ENCODE measurements at places on chromosomes 4 and X.
A peak's percentile ranks its signal among the peaks of the same experiment; 100 is the strongest.

GRCh38 chr4:30802622-30803323, 82.6 kb downstream of the PCDH7 start:
- DNase-seq, result no peak

DNA sequence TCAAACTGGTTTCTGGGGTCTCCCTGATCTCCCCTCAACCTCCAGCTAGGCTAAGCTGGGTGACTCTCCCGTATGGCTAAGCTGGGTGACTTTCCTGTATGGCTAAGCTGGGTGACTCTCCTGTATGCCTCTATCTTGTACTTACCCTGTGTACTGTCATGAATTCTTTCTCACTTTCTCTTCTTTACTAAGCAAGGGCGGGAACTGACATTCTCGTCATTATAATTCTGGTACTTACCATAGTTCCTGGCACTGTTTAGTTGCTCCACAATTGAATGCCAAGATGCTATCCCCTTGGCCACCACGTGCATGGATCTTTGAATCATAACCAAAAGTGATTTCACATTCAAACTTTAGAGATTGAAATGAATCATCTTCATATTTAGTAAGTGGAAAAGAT, 8.8 kb downstream of the INTU start:
- DNase-seq, result no peak

DNA sequence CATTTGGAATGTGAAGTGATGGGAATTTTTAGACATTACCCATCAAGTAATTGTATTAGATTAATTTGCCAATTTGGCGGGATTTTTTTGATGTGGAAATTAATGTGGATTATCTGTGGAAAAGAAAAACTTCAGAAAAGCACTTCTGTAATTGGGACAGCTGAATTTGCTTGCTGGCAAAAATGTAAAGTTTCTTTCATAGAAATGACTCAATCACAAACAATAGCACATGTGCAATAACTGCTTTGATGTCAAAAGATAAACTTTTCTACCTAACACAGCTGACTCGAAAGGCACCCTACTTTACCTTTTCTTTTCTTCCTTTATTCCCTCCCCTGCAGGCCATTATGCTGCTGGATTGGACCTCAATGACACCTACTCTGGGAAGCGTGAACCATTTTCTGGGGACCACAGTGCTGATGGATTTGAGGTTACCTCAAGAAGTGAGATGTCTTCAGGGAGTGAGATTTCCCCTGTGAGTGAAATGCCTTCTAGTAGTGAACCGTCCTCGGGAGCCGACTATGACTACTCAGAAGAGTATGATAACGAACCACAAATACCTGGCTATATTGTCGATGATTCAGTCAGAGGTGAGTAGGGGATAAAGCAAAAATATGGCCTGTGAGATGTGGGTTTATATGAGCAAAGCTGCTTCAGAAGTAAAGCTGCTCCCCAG, 1.4 kb downstream of the AREG start:
- no peak for DNase-seq

DNA sequence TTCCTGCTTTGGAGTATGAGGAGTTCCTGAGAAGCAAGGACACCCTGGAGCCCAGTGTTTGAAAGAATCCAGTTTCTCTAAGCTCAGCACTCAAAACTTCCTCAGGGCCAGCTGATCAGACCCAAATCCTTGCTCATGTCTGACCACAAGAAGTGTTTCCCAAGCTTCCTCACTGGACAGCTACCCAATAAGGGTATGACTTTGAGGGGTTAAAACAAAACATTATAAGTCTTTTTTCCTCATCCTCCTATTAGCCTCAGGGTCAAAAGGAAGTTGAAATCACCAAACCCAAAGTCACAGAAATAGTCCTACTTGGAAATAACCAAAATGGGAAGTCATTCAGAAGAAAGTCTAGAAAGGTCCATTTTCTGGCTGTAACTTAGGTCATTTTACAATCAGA, 13.7 kb downstream of the ZBTB33 start:
- DNase-seq, result no peak

- DNase-seq, result no peak
These were observed 685 bp downstream of the RAB9B start for GRCh38 chrX:103831342-103831802.

- no peak for DNase-seq
These were observed 242.9 kb downstream of the DCLK2 start for GRCh38 chr4:150321113-150321512.

DNA sequence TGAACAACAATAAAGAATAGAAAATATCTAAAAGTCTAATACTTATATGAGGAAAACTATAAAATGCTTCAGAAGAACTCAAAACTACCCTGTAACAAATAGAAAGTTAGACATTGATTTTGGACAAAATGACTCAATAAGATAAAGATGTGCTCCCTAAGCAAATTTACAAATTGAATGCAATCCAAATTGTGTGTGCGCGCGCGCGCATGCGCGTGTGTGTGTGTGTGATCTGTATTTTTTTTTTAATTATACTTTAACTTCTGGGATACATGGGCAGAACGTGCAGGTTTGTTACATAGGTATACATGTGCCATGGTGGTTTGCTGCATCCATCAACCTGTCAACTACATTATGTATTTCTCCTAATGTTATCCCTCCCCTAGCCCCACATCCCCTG, 320.8 kb upstream of the INTU start:
- no peak for DNase-seq

DNA sequence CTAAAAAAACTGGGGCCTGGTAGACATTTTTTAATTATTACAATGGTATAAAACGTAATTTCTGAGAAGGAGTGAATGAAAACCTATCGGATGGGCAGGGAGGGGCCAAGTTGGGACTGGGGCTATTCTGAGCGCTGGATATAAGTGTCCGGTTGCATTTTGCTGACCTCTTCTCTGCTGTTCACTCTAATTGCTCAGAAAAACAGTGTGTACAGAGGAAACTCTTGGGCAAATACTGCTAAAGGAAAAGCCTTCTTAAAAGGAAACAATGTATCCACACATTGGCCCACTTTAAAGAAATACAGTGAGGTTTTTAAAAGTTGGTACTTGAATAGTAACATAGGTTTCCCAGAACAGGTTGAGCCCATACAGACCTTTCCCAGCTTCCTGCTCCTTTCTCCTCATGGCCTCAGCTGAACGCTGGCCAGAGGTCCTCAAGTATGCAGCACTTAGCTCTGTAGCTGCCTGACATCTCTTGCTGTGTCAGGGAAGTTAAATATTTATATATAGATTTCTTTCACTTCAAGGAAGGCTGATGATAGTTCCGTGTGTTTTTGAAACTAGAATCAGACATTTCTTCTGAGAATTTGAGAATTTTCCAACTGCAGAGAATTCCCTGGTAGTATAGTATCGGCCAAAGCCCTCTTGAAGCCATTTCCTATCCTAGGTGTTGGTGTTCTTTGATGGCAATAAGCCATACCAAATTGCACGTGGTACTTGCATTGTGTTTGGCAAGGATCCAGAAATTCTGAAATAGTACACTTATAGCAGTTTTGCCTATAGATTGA, 97.1 kb upstream of the SLC4A4 start:
- no peak for DNase-seq

- DNase-seq, result peak; percentile 31
These were observed 18.0 kb downstream of the ETDC start for GRCh38 chrX:135327299-135327698.

GRCh38 chr4:147749811-147750321, 18.0 kb downstream of the ARHGAP10 start:
- DNase-seq, result no peak

DNA sequence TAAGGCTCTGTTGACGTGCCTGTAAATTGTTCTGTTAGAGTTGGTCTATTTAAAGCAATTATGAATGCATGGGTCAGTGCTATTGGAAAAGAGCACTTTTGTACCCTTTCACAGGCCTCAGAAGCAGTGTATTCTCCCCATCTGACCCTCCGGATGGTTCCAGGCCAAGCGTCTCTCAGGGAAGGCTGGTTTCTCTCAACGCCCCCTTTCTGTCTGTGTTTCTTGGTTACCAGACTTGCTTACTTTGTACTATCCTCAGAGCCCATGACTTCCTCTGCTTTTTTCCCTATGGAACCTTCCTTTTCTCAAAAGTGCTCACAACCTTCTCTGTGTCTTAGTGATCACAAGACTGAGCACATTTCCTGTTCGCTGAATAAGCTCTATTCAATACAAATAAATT, 559.3 kb upstream of the ZFP42 start:
- DNase-seq, result no peak

GRCh38 chrX:13404364-13404763, 84.5 kb upstream of the ATXN3L start:
- no peak for DNase-seq

DNA sequence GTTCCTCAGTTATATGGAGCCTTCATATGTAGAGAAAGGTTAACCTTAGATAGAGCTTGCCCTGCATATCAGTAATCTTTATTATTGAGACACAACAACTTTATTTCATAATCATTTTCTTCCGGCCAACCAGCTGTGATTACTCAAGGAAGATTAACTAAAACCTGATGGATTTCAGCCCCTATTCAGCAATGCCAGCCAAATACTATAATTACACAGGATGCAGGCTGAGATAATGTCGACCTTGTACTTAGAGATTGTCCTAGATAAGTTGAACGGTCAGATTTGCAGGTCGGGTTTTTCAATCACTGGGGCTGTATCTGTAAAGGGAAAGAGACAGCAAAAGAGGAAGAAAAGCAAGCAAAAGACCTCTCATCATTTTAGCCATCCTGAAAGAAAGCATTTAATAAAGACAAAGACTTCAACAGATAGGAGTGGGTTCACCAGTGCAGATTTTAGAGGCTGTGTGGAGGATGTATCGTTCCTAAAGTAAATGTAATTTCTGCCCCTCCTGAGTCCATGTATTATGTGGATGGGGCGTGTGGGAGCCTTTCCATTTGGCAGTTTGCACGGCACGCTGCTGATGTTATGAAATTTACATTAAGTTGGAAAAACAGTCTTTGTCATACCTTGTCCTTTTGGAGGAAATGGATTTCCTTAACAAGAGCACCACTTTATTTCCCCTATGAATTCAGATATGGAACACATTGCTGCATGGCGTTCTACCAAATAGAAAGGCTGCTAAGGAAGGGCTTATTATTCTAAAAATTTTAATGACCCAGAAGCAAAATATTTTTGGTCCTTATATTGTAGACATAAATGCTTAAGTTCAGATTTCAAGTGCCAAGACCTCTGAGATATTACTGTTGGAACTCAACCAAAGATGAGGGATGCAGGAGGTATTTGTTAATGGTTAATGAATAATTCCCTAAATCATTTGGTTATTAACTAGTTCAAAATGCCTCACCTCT, 496.7 kb downstream of the SPRY1 start:
- no peak for DNase-seq

GRCh38 chr4:124030147-124030546, 633.6 kb downstream of the SPRY1 start:
- DNase-seq, result no peak

DNA sequence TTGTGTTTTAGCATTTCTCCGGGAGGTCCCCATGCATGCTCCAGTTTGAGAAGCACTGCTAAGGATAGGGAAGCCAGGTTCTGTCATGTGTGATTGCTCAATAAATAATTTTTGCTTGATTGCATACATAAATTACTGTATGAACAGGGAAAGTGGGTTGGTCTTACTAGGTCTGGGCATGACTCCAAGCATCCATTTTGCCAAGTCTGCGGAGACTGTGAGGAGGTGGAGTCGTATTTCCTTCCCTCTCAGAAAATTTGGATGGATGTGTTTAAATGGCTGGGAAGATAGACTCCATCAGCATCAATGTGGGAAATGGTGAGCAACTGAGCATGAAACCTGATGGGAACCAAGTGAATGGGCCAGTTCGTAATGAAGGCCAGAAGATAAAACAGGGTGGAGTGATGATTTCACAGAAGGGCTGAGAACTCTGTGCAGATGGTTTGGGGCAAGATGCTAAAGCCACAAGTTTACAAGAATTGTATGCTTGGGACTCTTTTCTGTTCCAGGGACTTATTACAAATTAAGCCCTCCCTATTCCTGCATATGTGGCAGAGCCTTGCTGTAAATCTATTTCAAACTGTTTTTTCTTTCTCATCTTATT, 84.1 kb downstream of the NHS start:
- DNase-seq, result no peak

- no peak for DNase-seq
These were observed 189.1 kb downstream of the PCDH18 start for GRCh38 chr4:137343221-137343620.

GRCh38 chr4:183941964-183942363, 36.9 kb downstream of the STOX2 start:
- no peak for DNase-seq

GRCh38 chr4:118845552-118846050, 9.7 kb upstream of the SEC24D start:
- DNase-seq, result no peak

GRCh38 chrX:68060506-68061205, 372.6 kb downstream of the OPHN1 start:
- DNase-seq, result no peak

- DNase-seq, result no peak
These were observed 16.5 kb downstream of the MAOB start for GRCh38 chrX:43865791-43866190.

DNA sequence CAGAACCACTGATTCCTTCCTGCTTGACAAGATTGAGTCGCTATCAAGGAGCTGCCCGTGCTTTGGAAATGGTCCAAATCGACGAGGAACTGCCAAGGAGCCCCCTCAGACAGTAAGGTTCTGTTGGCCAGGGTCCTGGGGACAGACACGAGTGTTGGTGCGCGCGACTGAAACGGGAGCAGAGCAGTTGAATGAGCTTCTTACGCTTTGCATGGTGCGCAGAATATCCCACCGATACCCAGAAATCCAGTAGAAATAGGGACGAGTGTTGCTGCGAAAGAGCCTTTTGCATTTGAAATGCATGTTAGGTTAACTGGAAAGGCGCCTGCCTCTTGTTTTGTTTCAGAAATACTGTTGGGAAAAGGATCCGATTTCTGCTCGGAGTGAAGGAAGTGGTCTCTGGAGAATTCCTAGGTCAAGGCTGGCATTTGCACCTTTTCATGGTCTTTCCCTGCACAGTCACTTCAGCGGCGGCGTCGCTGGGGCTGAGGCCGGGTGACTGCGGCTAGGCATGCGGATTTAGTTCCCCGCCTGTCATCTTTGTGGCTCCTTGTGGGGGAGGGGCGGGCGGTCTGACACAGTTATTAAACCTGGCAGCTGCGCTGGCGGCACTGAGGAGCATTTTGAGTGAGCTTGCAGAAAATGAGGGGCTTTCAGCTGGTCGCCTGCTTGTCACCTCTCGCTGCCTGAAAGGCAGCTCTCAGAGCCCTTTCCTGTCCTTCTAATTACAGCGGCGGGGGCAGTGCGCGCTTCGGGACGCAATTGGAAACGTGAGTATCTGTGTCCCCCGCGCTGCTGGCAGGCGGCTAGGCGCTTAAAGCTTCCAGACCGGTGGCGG, 51.5 kb upstream of the TRIM2 start:
- DNase-seq, result no peak

- no peak for DNase-seq
These were observed 619.7 kb downstream of the MID1IP1 start for GRCh38 chrX:39421006-39421405.

- DNase-seq, result no peak
These were observed 44.1 kb upstream of the MBNL3 start for GRCh38 chrX:132532913-132533312.

- no peak for DNase-seq
These were observed 254.8 kb downstream of the PCDH10 start for GRCh38 chr4:133403913-133404312.
